ENCODE measurements at places on chromosomes 6 and 20.

DNA sequence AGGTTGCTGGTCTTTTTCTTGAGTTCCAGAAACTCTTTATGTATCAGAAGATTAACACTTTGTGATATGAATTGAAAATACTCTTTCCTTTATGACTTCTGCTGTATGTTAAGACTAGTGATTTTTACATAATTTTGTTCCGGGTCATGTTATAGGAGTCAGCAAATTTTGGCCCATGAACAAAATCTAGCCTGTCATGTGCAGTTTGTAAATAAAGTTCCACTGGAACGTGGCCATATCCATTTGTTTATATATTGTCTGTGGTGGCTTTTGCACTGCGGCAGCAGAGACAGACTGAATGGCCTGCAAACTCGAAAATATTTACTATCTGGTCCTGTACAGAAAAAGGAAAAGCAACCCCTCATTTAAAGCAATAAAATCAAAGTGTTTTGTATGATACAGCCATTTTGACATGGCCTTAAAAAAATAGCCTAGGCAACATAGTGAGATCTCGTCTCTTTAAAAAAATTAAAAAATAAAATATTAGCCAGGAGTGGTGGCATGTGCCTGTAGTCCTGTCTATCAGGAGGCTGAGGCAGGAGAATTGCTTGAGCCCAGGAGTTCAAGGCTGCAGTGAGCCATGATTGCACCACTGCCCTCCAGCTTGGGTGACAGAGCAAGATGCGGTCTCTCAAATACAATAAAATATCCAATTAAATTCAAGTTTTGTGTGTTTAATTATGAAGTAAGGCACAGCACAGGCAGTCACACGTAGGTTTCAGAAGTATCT, 36.9 kb downstream of the SNX9 start:
- DNase-seq = no peak

DNA sequence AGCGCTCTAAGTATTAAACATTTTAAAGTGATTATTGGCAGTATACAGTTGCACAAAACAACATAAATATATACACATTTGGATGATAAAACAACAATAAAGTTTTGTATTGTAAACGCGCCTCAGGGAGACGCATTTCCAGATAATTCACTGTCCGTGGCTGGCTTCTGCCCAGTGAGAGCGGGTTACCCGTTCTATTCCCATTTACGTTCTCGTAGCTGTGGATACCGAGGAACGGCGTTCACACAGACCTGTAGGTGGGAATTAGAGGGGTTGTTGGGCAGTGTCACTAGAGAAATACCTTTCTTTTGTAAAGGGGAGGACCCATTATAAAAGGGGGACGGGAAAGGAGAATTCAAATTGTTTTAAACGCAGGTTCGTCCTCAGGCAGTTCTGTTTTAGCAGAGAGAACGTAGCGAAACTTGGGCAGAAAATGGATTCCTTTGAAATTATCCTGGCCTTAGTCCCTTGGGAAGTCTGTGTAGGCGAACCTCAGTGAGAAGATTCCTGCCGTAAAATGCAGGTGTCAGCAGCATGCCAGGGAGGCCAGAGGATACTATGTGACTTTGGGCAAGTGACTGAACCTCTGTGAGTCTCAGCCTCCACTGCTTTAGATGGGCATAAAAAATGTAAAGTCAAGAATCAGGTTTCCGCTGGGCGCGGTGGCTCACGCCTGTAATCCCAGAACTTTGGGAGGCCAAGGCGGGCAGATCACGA, 756 bp downstream of the MTG2 start:
- DNase-seq = no peak

DNA sequence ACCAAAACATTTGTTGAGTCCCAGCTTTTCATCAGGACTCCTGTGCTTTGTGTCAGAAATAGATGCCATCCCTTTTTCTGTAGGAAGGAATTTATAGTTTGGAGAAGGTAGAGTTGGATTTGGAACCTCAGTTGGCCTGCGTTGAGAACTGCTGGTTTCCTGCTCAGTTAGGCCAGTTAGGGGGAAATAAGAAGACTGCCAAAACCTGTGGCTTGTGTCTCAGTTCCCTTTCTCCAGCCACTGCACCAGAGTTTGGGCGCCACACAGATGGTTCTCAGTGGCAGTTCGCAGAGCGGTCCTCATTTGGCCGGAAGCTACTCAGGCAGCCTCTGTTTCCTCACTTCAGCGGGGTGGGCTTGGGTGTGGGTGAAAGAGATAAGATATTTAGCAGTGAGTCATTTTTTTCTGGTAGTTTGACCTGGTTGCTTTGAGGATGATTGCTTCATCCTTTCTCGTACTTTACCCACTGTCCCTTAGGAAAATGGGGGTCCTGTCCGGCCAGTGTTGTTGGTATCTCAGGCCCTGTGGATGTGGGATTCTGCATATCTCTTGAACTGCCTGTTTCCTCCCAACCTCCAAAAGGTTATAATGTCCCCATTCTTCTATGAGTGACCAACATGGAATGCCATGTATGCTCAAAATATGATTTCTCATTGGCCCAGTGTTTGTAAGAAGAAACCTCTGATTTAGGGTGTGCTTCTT, 53.7 kb downstream of the JARID2 start:
- DNase-seq = no peak

DNA sequence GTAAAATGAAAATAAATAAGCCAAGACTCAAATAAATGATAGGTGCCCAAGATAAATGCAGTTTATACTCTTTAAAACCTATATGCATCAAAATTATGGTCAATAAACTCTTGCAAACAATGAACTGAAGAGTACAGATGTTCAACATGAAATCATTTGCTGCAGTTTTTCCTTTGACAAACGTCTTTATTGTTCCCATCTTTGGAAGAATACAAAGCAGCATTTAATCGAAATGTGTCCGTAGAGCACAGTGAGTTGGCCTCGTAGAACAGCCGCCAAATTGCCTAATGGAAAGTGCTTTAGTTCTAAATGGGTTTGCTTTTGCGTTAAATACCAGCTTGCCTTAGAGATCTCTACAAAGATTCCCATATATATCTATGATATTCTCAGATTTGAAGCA, 447.4 kb downstream of the PKHD1 start:
- no peak for DNase-seq

DNA sequence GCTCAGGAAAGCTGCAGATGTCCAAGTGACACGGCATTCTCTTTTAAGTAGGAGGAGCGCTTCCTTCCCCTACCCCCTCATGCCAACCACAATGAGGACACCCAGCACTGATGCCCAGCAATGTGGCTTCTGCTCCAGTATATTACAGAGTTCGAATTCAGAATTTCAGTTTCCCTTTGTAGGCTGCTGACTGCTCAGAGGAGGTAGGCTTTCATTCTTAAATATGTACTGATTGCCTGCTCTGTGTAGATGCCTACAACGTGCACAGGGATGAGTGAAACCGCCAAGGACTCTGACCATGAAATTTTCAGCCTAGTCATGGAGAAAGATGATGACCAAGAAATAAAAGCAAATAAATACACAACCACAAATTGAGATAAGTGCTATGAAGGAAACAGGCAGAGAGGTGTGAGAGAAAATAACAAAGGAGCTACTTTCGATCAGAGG, 50.9 kb upstream of the TNFAIP3 start:
- no peak for DNase-seq

DNA sequence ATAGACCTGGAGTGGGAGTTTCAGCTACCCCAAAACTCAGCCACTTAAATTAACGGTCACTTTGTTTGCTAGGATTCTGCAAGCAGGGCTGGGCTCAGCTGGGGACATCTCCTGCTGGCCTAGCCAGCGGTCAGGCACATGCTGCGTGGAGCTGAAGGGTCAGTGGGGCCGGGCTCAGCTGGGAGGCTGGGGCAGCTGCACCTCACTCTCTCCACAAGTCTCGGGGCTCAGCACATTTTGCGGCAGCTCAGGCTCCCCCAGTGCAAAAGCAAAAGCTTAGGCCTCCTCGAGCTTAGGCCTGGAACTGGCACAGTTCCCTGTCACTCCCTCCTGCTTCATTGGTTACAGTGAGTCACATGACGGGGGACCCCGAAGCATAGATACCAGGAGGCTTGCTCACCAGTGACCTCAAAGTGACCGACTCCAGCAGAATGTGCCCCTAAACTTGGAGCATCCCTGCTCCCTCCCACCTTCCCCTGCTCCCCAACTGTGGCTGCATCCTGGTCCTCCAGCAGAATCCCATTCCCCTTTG, 80.6 kb upstream of the CST7 start:
- no peak for DNase-seq

DNA sequence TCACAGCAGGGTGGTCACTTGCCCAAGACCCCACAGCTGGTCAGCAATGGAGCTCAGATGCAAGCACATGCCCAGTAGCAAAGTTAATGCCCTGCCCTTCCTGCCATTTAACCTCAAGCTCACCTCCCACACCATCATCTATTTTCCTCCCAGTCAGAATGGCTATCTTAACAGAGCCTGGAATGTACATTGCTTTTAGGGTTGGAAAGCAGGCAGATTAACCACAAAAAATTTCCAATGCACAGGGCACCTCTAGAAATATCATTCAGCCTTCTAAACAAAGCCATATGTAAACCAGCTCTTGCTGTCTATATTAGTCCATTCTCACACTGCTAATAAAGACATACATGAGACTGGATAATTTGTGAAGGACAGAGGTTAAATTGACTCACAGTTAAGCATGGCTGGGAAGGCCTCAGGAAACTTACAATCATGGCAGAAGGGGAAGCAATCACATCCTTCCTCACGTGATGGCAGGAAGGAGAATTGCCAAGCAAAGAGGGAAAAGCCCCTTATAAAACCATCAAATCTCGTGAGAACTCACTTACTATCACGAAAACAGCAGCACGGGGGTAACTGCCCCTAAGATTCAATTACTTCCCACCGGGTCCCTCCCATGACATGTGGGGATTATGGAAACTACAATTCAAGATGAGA, 106.9 kb downstream of the FYN start:
- DNase-seq = no peak

- no peak for DNase-seq
Observed at GRCh38 chr20:31967830-31968249, at the start of gene XKR7. TSS of gene XKR7 (plus strand) at chr20:31968151. CDS start at chr20:31968176, 25 bp downstream.

DNA sequence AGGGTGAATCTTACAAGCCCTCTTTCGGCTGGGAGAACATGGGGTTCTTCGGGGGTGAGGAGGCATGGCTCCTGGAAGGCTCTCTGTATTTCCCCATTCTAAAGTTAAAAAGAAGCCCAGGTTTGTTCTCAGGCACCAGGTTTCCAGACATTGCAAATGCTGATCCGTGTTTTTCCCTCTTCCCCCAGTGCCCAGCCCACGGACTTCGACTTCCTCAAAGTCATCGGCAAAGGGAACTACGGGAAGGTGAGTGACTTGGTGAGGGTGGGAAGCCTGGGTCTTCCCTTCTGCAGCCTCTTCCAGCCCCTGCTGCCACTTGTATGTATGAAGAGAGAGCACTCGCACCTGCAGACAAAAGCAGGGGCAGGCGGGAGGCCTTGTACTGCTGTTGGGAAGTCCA, 8.7 kb downstream of the SGK2 start:
- no peak for DNase-seq

- DNase-seq = no peak
Observed at GRCh38 chr20:17617212-17617867, 47.5 kb downstream of the DSTN start.

DNA sequence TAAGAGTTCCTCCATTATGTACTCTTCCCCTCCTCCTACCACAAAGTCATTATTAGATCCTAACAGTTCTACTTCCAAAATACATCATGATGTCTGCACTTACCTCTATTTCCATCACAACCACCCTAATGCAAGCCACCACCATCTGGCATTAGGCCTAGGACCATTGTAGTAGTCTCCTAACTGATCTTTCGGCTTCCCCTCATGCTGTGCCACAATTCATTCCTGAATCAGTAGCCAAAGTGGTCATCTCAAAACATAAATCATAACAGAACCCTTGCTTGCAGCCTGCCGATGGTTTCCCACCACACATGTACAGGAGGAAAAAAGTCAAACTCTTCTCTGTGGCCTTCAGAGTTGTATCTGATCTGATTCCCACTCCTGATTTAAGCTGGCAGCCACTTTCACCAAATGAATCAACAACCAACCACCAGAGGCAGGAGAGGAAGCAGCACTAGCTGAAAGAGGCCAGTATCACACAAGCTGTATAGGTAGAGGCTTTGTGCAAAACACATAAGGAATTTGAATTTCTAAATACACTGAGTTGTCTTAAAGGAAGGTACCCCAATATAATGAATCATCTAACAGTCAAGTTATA, 26.1 kb downstream of the FAM184A start:
- DNase-seq = no peak

- DNase-seq = no peak
Observed at GRCh38 chr6:82711971-82712370, 348.4 kb downstream of the TPBG start.

GRCh38 chr6:107819964-107820337, 4.2 kb downstream of the SCML4 start:
- no peak for DNase-seq

- no peak for DNase-seq
Observed at GRCh38 chr6:17125407-17125806, 23.6 kb downstream of the STMND1 start.

- DNase-seq = no peak
Observed at GRCh38 chr20:44615876-44616603, 33.7 kb downstream of the PKIG start.
